Stimulated activated CD4-positive, alpha-beta T cell treated with anti-CD3 and anti-CD28 coated beads, Interleukin-15, amount 100 ng/mL, for 1 hour (primary cell): ENCODE measurements at places on chromosomes 11 and 22.

- no peak for DNase-seq
Measured at GRCh38 chr11:123377355-123377754, 52.7 kb upstream of the GRAMD1B start.

- DNase-seq = no peak
Measured at GRCh38 chr11:61066645-61067044, 35.6 kb upstream of the CD5 start.

DNA sequence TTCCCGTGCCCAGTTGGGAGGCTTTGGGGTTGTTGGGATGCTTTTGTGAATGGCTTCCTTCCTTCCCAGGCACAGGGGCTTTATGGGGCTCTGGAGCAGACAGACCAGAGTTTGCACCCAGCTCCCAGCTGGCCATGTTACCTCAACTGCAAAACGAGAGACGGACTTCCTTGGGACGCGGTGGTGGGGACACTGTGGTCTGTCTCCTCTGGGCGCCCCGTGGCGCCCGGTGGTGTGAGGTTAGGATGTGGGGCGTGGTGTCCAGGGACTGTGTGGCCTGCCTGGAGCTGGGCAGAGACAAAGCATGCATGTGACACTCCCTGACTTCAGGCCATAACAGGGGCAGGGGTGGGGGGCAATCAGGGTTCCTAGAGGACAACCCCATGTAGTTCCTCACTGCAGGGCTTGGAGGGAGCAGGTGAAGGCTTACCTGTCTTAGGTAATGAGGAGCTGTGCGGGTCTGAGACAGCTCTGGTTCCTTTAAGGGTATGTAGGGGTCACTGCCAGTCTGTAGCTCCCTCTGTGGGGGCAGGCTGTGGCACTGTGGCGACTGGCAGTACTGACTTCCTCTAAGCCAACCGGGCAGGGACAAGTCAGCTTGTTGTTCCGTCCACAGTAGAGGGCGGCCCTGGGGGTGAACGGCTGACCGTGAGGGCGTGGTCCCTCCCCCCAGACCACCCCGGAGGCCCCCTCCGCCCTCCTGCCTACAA, 14.4 kb downstream of the KCNQ1 start:
- DNase-seq = no peak

DNA sequence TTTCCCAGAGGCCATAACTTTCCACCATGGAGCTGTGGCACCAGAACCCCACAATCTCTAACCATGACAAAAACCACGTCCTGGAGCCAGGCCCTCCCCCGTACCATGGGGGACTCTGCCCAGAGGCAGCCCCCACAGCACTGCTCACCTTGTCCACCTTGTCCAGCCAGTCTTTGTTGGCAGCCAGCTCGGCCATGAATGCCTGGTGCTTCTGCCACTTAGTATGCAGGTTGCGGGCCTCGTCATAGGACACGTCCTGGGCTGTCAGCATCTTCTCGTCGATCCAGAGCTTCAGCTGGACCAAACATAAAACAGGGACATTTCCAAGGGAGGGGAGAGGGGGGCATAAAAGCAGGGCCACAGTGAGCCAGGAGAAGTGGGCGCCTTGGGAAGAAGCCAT, 20.8 kb upstream of the RBM4B start:
- DNase-seq = no peak

DNA sequence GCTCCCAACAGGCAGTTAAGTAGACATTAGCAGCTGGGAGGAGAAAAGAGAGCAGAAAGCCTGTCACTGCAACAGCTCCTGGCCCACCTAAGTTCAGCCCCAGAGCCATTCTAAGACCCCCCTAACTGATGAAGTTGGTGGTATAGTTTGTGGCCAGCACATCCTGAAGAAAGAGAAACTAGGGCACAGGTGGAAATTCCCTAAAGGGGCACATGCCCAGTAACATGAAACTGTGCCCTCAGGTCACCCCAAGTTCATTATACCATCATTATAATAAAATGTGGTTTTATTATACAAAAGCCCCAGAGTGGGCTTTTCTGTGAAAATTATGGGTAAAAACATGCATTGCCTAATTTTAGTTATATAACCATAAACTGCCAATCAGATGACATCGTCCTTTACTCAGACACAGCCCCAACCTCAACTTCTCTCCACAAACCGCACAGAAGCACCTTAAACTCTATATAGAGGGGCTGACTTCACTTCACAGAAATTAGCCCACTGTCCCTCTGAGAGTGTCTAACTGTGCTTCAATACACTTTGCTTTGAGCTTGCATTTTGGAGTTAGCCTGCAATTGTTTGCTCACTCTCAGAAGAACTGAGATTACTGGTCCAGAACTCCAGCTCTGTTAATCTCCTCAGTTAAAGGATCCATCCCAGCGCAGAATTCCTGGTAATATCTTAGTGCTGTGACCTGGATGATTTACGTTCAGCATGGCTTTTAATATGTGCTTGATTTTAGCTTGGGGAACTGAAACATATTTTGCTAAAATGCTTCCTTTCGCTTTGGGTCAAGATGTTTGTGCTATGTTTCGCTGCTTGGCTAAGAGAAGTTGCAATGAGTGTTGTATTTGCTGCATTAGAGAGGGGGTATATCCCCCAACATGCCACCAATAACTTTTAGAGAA, 1.8 kb upstream of the APOL3 start:
- no peak for DNase-seq

DNA sequence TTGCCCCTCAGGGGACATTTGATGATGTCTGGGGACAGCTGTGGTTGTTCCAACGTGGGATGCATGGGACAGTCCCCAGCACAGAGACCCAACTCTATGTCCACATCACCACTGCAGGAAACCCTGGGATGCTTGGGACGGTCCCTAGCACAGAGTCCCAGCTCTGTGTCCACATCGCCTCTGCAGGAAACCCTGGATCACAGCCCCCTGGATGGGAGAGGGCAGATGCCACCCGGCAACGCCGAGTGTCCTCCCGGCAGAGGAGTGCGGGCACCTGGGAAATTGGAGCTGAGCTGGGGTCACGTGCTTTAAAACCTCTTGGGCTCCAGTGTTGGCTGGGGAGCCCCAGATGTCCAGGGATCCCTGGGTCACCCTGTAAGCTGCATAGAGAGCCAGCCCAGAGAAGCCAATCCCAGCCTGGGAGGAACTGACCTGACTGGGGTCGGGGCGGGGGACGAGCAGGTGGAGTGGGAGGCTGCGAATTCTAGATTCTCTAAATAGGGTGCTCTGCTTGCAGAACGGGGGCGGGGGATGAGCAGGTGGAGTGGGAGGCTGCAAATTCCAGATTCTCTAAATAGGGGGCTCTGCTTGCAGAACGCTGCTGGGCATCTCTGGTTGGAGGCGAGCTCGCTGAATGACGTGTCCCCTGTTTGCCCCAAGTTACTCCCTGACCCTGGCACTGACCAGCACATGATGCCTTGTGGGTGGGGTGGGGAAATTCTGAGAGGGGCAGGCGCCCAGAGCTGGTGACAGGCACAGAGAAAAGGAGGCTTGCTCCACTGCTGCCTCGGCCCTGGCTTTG, 1197.8 kb downstream of the BRD1 start:
- no peak for DNase-seq

- no peak for DNase-seq
Measured at GRCh38 chr11:78576549-78577097, 2.0 kb upstream of the NARS2 start.

DNA sequence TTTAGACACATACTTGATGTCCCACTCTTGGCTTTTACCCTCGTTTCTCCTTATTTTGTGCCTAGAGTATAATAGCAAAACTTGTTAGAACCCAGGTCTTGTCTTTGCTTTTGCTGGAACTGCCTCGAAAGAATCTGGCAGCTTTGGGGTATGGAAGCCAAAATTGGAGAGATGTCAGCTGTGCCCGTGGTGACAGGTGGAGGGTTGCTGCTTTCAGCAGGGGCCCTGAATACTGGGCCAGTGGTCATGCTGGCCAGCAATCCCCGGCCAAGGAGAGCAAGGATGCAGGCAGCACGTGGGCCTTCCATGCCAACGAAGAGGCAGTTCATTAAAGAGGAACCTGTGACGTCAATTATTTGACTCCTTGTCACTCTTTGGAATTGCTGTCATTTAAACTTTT, 181.1 kb downstream of the HIPK3 start:
- no peak for DNase-seq

GRCh38 chr11:27777033-27777432, 76.8 kb upstream of the BDNF start:
- no peak for DNase-seq

DNA sequence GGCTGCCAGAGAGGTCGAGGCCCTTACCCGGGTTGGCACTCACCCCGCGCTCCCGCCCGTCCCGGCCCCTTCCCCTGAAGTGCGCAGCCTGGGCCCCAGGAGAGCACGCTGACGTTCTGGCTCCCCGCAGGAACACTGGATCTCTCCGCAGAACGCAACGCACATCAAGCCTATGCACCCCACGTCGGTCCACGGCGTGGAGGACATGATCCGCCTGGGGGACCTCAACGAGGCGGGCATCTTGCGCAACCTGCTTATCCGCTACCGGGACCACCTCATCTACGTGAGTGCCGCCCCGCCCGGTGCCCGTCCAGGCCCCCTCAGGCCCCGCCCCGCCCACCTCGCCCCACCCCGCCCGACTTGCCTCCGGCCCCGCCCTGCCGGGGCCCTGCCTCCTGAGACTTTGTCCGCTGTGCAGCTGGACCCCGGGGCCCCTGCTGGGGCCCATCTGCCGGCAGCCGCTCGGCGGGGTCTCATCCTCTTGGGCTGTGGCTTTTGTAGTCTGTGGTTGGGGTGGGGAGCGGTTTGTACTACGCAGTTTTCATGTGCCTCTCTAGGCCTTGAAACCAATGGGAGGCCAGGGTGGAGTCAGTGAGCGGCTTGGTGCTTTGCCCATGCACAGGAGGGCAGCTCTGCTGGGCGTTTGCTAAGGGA, 19.7 kb downstream of the MYO7A start:
- no peak for DNase-seq

- DNase-seq = no peak
Measured at GRCh38 chr11:121886005-121886734, 229.8 kb downstream of the BLID start.

DNA sequence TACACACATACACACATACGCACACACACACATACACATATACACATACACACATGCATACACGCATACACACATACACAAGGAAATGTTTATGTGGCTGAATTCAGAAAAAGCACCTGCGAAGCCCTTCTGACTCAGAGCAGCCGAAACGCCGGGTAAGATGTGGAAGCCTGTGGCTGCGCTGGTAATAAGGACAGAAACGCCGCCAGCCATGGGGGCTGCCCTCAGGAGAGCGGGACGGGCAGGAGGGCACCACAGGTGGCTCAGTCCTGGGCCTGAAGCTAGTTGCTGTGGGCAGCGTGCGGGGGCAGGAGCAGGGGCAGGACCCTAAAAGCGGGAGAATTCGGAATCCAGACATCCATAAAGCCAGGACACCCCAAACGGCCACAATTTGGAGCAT, 378.3 kb downstream of the BRD1 start:
- no peak for DNase-seq

GRCh38 chr11:2477254-2477653, 32.4 kb downstream of the KCNQ1 start:
- DNase-seq = no peak

DNA sequence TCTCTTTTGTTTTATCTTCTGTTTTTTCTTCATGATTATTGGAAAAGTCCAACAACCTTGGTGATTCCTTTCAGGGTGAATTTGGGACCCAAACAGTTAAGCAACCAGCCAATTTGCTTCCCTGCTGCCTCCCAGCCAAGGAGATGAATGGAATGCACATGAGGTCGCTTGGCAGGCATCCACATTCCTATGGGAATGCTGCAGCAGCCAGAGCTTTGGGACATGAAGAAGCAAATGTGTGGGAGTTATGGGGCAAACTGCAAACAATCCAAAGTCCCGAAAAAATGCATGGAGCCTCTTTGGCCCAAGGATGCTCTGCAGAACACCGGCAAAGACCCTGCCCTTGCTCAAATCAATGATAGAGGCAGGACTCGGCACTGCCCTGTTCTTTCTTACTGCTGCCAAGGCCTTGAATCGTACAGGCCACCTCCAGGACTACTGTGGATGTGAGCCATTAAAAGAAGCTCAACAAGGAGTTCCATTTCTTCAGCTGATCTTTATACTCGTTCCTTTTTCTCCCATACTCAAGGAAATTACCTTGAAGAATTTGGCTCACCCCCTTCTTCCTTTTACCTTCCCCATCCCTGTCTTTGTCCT, 117.3 kb upstream of the TEAD1 start:
- DNase-seq = no peak

GRCh38 chr22:35489239-35489638, 51.4 kb upstream of the RASD2 start:
- DNase-seq = no peak

DNA sequence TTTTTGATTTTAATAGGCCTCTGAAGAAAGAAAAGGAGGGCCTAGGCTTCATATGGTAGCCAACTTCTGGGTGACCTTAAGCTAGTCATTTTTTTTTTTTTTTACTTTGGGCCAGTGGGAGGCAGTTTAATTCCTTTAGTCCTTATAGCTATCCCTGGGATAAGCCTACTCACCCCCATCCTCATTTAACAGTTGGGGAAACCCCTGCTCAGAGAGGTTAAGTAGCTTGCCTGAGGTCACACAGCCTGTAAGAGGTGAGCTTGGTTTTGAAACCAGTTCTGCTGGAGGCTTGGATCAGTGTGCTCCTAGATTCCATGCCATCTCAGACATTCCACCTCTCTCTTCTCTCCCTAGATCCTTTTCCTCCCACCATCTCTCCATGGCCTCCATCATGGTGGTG, 86.4 kb downstream of the MYO18B start:
- no peak for DNase-seq

DNA sequence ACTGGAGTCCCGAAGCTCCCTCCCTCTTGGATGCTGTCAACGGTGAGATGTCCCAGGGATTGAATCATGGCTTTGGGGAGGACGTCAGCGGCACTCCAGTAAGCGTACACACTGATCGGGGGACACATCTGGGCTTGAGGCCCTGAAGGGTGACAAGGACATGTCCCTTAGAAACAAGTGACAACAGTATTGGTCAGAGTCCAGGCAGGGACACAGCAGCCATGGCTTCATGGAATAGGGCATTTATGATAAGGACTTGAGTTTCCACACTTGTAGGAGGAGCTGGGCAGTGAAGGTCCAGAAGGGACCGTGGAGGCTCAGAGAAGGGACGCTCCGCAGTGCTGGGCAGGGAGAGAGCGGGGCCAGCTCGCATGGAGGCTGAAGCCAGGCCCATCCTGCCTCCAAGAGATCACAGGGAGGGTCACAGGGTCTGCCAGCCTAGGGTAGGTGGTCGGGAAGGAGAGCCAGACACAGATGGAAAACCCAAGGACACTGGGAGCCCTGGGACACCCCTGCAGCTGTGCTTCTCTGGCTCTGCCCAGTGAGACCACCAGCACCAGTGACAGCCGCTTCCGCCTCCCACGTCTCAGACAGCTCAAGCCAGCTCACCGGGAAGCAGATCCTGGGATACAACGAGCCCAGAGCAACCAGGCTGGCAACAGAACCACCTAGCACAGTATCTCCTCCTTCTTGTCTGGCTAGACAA, 22.9 kb upstream of the RFPL3 start:
- DNase-seq = no peak
